Activated CD8-positive, alpha-beta memory T cell treated with anti-CD3 and anti-CD28 coated beads for 1 hour (primary cell): ENCODE measurements at places on chromosomes 4 and X.

- DNase-seq: no peak
Measured at GRCh38 chr4:21083413-21083812, 383.2 kb downstream of the PACRGL start.

- DNase-seq: no peak
Measured at GRCh38 chr4:57136281-57136680, 26.1 kb upstream of the IGFBP7 start.

DNA sequence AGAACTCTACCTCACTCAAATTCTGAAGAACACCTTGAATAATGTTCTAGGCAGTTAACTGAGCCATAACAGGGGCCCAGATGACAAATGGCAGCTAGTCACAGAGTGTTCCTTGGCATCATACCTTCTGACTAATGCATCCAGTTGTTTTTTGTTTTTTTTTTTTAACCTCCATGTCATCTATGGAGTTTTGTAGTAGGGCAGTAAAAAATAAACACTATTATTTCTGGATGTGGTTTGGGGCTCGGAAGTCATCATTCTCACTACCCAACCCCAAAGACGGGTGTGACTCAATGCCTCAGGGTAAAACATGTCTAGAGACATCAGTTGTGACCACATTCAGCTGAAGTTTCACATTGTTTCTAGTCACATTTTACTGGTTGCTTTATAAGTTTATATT, 31.2 kb upstream of the MCF2 start:
- DNase-seq: no peak

- no peak for DNase-seq
Measured at GRCh38 chrX:98350940-98351339, 1467.2 kb downstream of the RPA4 start.

DNA sequence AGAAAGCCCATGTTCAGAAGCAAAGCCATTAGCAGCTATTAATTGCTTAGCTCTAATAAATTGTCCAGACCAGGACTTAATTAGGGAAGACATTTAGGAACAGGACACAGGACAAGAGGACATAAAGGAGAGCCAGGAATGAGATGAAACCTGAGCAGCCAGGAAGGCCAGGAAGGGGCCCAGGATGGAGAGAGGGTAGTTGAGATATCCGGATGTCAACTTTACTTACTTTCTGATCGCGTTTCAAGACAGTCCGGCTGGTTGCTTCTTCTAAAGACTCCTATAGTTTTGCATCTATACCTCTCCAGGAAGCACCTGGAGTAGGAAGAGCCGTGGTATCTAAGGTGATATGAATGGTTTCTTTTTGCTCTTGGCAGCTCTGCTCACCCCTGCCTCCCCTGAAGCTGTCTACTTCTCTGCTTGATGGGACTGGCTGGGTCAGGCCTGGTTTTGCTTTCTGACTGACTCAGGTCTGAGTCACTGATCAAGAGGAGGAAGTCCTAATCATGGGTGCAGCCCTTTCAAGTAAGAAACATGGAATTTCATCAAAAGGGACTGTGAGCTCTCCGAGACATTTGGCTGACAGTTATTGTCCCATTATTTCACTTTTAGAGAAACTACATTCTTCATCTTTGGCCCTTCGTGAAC, 733.3 kb downstream of the RPA4 start:
- no peak for DNase-seq

DNA sequence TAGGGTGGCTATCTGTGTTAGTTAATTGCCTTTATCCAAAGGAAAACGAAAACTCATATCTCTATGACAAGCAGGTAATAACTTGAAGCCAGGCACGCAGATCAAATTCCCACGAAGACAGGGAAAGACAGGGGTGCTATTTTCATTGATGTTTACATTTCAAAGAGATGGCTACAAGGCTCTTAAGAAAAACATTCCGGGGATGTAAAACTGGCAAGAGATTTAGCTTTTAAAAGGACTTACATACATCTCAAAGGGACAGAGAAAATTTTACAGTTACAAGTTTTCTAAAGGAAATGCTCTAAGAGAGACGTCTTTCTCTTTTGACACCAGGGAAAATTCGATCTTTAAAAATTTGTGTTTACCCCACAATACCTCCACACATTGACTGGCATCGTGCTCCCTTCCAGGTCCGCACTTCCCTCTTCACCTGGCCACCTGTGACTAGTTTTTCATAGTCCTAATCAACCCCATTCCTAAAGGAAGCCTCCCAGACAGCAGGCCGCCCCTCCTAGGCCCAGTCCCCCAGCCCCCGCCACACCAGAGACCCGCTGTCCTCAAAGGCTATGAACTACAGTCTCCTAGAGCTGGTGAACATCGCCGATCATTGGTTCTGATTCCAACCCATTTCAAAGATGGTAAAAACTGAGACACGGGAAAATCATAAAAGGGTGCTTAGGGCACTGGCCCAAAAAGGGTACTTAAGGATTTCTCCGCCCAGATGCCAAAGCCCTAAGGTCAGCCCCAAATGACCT, 649 bp upstream of the ARAF start:
- DNase-seq: no peak

- no peak for DNase-seq
Measured at GRCh38 chr4:33941854-33942253, 2302.5 kb downstream of the ARAP2 start.

GRCh38 chr4:67922697-67923096, 38.9 kb upstream of the TMPRSS11D start:
- no peak for DNase-seq

DNA sequence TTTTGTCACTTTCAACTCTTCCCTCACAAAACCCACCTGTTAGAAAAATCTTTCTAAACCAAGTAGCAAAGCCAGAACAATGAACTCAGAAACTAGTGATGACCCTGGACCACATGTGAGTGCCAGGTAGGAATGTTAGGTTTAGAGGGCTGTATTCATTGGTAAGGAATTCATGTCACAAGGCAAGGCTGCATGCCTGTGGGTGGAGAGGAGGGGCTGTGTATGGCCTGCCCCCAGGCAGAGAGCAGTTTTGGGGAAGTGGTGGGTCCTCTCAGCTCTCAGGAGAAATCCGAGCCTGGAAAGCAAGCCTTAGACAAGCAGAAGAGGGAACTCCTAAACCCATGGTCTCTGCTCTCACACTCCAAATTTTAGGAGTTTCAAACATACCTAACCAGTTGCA, 2.4 kb downstream of the RNF175 start:
- DNase-seq: no peak

DNA sequence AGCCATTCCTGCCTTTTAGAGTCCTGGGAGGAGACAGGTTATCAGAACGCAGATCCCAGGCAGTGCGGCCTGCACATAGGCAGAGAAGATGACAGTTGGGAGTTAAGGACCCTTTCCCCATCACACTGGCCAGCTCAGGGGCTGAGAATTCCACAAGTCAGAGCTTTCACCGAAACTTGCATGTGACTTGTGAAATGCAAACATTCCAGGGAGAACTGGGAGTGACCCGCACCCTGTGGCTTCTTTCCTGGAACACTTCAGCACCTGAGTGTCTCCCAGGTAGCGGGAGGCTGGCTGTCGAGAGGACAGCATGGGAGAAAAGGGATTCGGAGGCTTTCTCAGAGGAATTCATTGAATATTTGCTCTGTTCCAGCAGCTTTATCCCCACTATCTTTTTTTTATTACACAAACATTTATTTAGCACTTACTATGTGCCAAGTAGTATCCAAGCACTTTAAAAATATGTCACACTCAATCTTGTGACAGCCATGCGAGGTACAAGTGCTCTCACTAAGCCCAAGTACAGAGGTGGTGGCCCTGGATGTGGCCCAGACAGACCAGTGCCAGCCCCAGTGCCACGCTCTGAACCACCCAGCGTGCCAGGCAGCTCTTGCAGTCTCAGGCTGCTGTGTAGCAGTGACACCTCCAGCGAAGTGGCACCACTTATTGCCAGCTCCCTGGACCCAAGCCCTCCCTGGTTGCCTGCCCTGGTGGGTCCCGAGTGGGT, 100.5 kb downstream of the PHKA2 start:
- no peak for DNase-seq

DNA sequence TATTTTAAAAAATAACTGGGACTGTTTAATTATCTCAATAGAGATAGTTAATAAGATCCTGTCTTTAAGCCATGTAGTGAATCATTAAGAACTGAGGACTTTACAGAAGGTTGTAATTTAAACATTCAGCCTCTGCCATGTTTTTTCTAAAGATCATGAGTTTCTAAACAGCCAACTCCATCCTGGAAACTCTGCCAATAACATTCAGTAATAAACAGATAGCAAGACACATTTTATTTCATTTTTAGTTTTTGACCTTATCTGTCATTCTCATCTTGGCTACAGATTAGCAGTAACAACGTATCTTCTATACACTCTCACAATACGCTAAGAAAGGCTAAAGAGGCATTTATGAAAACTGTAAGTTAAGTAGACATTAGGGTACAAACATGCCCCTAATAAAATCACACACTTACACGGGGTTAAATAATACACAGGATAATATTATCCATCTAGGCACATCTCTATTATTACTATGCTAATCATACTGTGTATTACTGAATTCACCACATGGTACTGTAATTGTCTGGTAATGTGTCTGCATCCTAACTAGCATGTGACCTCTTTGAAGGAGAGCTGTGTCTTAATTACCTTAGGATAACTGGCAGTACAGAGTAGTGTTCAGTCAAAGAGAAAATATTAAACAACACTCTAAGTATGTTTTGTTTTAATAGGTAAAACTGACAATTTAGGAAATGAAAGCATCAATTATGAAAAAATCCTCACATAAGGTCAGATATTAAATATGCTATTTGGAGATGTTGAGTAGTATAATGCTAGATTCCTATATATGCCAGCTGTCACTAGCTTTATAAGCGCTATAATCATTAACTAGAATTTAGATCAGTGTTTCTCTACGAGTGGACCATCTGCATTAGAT, 122.4 kb upstream of the NAP1L5 start:
- DNase-seq: no peak
